Mesangial cell (primary cell): ENCODE measurements at places on chromosomes 1 and 21. TPM values are rescaled to one million over a fixed set of nuclear protein-coding genes. Genes with fewer than 3 reads are reported as not detected.

ANKRD65 gene
- total RNA-seq, result 0.76 and 1.5 TPM in 2 replicates

HLCS gene
- total RNA-seq, result 20.7 and 27.4 TPM in 2 replicates

AUNIP gene
- total RNA-seq, result 1.1 and 9.1 TPM in 2 replicates

IL23R gene
- total RNA-seq, result not detected in 2 replicates

CLIC6 gene
- under 0.01 TPM in 2 replicates for total RNA-seq
